ENCODE measurements at places on chromosomes 7 and 10. TPM values are rescaled to one million over a fixed set of nuclear protein-coding genes. Genes with fewer than 3 reads are reported as not detected.

The RAB19 gene
- not detected for total RNA-seq

The ANKRD30A gene
- total RNA-seq = not detected

The UTF1 gene
- not detected for total RNA-seq

The CYP2W1 gene
- 13.1 TPM for total RNA-seq

The SLC39A12 gene
- not detected for total RNA-seq

The SPDYE2 gene
- not detected for total RNA-seq

The CNNM1 gene
- not detected for total RNA-seq

The HIPK2 gene
- 10.4 TPM for total RNA-seq

The NEUROG3 gene
- total RNA-seq = not detected

The CFAP46 gene
- 0.79 TPM for total RNA-seq

The APBB1IP gene
- total RNA-seq = not detected

The EVX1 gene
- total RNA-seq = not detected

The SRGN gene
- total RNA-seq = 1.2 TPM

The NPSR1 gene
- total RNA-seq = not detected

The FAM25A gene
- total RNA-seq = 20.3 TPM

The FBXL13 gene
- total RNA-seq = 0.21 TPM

The STEAP2 gene
- 9.1 TPM for total RNA-seq

The ZNF853 gene
- total RNA-seq = 0.99 TPM

The GRID2IP gene
- total RNA-seq = 0.21 TPM
